ENCODE measurements at places on chromosomes 11 and 22. TPM values are rescaled to one million over a fixed set of nuclear protein-coding genes. Genes with fewer than 3 reads are reported as not detected.

The CEND1 gene
- 0.20 TPM for total RNA-seq

The OR8G5 gene
- total RNA-seq = not detected

The ADAMTS8 gene
- 1.0 TPM for total RNA-seq

The ANO1 gene
- total RNA-seq = 1.5 TPM

The RHOD gene
- 26.5 TPM for total RNA-seq

The FAT3 gene
- 21.3 TPM for total RNA-seq

The SLC22A8 gene
- total RNA-seq = not detected

The TLCD5 gene
- total RNA-seq = 8.8 TPM

The CELSR1 gene
- 27.9 TPM for total RNA-seq

The NXPE1 gene
- not detected for total RNA-seq

The NCF4 gene
- not detected for total RNA-seq

The ADM2 gene
- total RNA-seq = 1.5 TPM

The OR52A1 gene
- not detected for total RNA-seq

The GAL gene
- 1.9 TPM for total RNA-seq

The OR52N4 gene
- not detected for total RNA-seq

The ASRGL1 gene
- 6.0 TPM for total RNA-seq

The DEPDC7 gene
- total RNA-seq = 4.7 TPM

The FGF4 gene
- total RNA-seq = not detected

GRCh38 chr11:114678125-114679036 is at the start of gene NXPE2:
NXPE2 (plus strand) TSS chr11:114678527; CDS start chr11:114678576, 49 bp downstream.
- DNase-seq = no peak

GRCh38 chr11:35750315-35750714 is 87.7 kb downstream of the TRIM44 start:
- no peak for DNase-seq

DNA sequence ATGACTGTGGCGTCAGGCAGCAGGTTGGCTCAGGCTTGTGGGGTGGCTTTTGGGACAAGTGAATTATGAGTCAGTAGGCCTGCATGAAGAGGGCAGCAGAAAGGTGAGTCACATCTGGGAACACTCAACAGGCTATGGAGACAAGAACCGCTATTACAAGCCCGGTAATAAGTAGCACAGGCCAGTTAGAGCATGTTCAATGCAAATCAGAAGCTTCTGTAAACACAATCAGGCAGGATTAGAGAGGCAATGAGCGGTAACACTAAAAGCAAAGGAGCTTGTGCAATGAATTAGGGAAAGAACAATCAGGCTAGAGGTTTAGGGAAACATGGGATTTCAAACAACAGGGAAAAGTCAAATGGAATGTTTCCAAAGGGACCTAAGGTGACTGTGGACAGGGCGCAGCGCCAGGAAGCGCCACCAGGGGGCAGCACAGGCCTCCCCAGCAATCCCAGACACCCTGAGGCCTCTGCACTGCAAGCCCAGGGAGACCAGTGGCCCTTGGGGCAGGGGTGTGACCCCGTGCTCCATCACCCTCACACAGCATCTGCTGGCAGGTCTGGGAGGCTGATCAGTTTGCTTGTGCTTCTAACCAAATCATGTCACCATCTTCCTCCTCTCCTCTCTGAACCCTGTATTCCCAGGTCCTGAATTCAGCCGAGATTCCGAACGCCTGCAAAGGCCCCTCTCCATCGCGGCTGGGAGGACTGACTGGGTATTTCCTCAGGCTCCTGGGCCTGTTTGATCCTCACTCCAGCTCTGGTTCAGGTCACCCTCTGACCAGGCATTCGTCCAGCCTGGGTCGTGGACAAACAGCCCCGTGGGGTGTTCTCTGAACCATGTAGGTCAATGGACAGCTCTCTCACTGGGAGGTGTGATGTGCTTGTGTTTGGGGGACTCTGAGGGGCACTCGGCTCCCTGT is 50.0 kb downstream of the C11orf58 start:
- peak; percentile 70 for DNase-seq

GRCh38 chr11:72411623-72412419 is 22.5 kb downstream of the CLPB start:
- DNase-seq = no peak

DNA sequence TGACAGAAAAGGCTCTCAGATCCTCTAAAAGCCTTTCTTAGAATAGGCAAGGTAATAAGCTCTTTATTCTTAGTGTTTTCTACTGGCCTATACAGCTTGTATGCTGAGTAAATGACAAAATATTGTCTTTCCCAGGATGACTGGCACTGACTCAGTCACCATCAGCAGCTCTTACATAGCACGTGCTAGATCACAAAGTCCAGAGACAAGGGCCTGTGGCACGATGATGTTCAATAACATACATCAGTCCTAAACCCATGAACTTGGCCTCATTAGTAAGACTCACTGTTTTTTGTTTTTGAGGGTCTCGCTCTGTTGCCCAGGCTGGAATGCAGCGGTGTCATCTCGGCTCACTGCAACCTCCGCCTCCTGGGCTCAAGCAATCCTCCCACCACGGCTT is 42.7 kb downstream of the CELF1 start:
- no peak for DNase-seq

DNA sequence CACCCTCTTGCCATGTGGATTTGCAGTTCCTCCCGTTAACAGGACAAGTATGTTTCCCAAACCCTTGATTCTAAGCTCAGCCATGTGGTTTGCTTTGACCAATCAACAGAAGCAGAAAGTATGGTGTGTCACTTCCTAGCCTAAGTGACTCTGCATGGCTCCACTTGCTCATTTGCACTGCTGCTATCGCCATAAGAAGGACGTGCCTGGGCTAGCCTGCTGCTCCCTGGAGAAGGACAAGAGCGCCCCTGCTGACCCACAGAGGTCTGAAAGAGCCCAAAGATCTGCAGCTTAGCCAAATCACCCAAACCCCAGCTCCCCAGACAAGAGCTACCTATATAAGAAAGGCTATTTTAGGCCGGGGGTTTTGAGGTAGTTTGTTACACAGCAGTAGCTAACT is 18.0 kb downstream of the TBRG1 start:
- no peak for DNase-seq

GRCh38 chr11:62918531-62918930 is 2.6 kb downstream of the CHRM1 start:
- no peak for DNase-seq

- no peak for DNase-seq
These were observed 4.3 kb upstream of the CRTAM start for GRCh38 chr11:122833846-122834464.

DNA sequence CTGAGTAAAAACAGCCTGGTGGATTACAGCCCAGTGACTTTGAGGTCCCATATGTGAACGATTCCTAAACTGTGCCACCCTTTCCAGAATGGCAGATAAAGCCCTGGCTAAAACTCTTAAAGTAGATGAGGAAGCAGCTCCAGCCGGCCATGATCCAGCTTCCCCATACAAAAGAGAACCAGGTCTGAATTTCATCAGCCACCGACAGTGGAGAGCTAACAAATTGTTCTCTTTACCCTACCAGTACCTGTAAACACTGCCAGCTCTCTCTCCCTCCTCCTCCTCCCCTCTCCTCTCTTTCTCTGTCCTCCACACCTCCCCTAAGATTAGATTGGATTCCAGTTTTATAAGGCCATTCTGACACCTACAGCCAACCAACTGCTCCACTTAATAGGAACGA is 176.9 kb downstream of the DSCAML1 start:
- DNase-seq = no peak

DNA sequence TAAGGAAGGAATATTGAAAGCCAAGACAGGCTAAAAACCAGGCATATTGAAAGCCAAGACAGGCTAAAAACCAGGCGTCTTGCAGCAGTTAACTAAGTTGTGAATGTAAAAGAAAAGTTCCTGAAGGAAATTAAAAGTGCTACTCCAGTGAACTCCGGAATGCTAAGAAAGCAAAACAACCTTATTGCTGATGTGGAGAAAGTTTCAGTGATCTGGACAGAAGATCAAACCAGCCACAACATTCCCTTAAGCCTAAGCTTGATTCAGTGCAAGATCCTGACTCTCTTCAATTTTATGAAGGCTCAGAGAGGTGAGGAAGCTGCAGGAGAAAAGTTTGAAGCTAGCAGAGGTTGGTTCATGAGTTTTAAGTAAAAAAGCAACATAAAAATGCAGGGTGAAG is 51.4 kb downstream of the PACS1 start:
- no peak for DNase-seq

- DNase-seq = no peak
These were observed 51.5 kb downstream of the LHFPL7 start for GRCh38 chr22:24894998-24895397.

DNA sequence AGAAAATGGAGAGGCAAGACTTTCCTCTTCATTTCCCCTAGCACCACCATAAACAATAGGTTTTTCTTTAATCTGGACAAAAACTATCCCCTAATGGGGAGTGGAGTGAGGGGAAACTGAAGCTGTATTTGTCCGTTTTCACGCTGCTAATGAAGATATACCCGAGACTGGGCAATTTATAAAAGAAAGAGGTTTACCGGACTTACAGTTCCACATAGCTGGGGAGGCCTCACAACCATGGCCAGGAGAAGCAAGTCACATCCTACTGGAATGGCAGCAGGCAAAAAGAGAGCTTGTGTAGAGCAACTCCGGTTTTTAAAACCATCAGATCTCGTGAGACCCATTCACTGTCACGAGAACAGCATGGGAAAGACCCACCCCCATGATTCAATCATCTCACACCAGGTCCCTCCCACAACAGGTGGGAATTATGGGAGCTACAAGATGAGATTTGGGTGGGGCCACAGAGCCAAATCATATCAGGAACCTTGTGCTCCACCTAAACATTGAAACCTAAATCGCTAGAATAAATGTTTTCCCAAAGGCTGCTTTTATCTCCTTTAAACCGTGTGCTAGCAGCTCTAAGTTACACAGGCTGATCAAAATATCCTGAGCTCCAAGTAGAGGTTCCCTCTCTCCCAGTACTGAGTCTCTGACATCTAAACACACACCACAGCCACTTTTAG is 4.3 kb downstream of the UBQLN3 start:
- no peak for DNase-seq

GRCh38 chr11:83656796-83657330 is 370.7 kb upstream of the CCDC90B start:
- DNase-seq = no peak

GRCh38 chr11:69002570-69003231 is 10.3 kb downstream of the MRGPRF start:
- DNase-seq = peak; percentile 86

DNA sequence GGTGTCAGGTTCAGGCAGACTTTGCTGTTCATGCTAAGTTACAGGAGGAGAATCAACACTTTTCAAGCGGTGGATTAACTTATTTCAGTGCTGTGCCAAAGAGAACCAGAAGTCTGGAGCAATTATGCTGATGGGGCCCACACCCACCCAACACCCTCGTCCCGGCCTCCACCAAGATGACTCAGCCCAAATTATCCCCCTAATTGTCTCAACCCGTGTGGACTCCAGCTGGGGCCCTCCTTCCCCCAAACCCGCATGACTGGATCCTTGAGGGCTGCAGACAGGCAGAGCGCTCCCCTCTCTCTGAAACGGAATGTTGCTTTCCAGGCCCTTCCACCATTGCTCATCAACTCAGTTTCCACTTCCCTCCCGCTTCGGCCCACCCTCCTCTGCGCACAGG is 34.6 kb upstream of the MN1 start:
- DNase-seq = no peak

- DNase-seq = no peak
These were observed 766.2 kb upstream of the LRRC4C start for GRCh38 chr11:42225664-42226063.

- DNase-seq = peak; percentile 58
These were observed 6.2 kb downstream of the RAB3IL1 start for GRCh38 chr11:61911128-61911700.

DNA sequence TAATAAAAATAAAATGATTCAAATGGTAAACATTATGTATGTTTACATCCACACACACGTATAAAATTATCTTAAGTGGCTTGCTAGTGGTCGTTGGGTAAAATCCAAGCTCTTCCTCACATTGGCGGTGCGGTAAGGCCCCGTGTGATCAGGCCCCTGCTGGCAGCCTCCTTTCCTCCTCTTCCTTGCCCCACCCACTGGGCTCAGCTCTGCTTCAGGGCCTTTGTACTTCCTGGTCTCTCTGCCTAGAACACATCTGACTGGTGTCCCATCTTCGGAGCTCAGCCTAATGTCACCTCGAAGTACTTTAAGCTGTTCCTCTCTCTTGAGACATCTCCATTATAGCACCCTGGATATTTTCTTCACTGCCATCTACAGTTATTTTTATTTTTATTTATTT is 52.8 kb downstream of the OSBP2 start:
- no peak for DNase-seq

GRCh38 chr11:102868339-102868738 is 6.4 kb downstream of the MMP12 start:
- no peak for DNase-seq

- no peak for DNase-seq
These were observed 1077.9 kb downstream of the DLG2 start for GRCh38 chr11:84549217-84549616.

GRCh38 chr11:69868006-69868810 is 49.0 kb upstream of the FGF3 start:
- DNase-seq = no peak

DNA sequence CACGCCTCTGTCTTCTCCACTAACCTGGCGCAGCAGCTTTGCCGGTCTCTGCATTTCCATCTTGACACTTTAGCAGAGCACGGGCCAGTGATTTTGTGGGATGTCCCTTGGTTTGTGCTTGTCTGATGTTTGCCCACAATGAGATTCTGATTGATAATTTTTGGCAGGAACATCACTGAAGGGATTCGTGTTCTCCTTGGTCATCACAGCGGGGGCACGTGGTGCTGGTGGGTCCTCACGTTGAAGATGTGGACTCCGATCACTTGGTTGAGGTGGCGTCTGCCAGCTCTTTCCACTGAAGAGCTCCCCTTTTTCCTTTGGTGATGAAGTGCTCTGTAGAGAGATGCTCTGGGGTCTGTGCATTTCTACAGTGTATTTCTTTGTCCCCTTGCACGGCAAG is 37.2 kb downstream of the TBC1D22A start:
- DNase-seq = no peak

- DNase-seq = no peak
These were observed 15.7 kb downstream of the MN1 start for GRCh38 chr22:27785831-27786230.

DNA sequence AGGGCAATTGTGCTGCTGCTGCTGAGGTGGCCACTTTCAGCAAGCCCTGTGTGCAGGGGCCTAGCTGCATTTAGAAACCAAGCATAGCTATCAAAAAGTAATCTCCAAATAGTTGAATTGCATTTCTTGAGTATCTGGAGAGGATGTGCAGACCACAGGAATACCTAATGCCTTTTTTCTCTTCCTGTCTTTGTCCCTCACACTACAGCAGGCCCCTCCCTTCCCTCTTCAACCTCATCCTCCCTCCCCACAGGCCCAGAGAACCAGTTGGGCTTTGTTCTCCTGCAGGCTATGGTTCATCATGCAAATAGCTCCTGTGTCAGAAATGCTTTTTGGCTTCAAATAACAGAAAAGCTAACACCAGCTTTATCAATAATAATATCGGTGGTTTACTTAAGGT is 47.7 kb downstream of the DKK3 start:
- DNase-seq = no peak

DNA sequence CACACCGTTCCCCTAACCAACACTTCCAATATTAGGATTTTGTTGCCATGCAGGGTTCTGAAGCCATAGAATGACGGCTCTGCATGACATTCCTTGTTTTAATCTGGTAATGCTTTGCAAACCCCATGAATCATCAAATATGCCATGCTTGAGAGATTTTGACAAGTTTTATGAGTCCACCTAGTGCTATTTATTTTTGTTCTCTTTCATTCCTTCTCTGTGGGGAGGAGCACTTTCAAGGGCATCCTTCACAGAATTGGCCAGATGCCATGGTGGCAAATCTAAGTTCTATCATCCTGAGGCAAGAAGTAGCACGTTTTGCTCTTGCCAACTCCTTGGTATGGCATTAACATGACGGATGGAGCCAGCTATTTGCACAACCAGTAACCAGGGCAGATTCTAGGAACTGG is 268.4 kb downstream of the FAM76B start:
- no peak for DNase-seq

- DNase-seq = no peak
These were observed 44.2 kb upstream of the POU2AF1 start for GRCh38 chr11:111423250-111423615.
